ENCODE measurements at places on chromosomes 7 and 10.

DNA sequence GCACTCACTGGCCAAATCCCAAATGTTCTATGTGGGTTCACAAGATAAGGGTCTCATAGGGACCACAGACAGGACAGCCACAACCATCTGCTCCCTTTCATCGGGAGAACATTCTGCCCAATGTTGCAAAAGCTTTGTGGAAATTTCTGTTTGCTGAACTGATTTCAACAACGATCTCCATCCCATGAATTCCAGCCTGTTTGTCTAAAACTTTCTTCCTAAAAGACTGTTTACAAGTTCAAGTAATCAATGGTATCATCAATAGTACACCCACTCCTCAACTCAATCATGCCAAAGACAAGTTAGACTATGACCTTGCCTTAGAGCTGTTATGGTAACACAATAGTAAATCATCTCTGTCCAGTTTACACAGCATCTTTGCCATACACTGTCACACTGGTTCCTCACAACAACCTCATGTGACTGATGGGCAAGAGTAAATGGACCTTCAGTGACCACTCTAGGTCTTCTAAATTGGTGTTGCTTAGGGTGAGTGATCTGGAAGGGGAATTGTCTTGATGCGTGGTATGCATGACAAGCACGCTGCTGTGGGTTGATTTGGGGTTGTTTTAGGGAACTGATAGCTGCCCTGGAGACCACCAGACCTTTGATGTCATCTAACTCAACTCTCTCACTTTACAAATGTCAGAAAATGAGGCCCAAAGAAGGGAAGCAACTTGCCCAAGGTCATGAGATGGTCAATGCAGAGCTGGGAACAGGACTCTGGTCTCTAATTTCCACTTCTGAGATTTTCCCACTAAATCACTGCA is 95.1 kb downstream of the PPP1R3C start:
- no peak for DNase-seq

DNA sequence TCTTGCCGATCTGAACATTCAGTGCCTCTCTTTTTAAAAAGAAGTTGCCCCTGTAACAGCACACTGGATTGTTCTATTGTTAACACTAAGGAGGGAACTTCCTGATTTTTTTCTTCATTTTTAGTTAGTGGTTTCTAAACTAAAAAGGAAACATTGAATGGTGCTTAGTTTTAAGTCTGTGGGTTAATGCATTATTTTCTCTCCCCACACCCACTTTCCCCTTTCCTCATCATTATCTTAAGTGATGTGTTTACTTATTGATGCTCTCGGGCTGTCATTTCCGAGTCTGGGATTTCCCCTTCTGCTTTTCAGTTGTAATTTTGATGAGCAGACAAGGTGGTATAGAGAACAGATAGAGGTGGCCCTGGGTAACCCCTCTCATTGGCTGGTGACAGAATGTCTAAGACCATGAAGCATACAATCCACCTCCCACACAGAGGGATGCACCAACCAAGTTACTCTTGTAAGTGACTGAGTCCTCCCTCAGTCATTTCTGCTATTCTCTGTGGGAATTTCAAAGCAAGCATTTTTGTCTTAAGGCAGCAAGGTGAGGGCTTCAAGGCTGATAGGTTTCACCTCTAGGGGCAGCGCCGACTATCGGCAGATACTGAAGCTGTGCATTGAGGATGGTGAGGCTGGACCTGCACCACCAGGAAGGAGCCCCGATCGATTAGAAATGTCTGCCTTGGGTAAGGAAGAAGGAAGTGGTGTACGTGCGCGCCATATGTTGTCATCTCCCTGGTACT is 49.5 kb downstream of the CHN2 start:
- DNase-seq = no peak

DNA sequence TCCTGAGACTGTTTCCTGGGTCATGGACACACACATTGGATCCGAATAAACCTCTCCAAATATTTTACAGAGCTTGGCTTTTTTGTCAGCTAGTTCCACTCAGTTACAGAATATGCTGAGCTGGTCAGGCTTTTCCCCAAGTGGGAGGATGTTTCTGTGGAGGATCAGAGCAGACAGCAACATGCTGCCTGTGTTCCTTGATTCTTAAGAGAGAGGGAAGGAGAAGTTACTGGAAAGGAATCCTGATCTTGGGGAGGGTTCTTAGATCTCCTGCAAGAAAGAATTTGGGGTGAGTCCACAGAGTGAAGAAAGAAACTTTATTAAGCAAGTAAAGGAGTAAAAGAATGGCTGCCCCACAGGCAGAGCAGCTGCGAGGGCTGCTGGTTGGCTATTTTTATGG is 76.8 kb upstream of the RPA3 start:
- DNase-seq = no peak

DNA sequence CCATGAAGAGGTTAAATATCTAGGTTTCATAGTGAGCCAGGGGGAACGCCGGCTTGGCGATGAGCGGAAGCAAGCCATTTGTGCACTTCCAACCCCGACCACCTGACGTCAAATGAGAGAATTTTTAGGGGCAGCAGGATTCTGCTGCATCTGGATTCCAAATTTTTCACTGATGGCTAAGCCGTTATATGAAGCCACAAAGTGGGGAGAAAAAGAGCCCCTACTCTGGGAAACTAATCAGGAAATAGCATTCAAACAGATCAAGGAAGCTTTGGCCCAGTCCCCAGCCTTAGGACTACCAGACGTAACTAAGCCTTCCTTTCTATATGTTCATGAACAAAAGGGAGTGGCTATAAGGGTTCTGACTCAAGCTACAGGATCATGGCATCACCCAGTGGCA is 12.9 kb upstream of the ADCK2 start:
- DNase-seq = peak; percentile 60
